ENCODE measurements at places on chromosomes 2 and 18.

- DNase-seq: no peak
Measured at GRCh38 chr2:107303964-107304363, 418.0 kb upstream of the ST6GAL2 start.

DNA sequence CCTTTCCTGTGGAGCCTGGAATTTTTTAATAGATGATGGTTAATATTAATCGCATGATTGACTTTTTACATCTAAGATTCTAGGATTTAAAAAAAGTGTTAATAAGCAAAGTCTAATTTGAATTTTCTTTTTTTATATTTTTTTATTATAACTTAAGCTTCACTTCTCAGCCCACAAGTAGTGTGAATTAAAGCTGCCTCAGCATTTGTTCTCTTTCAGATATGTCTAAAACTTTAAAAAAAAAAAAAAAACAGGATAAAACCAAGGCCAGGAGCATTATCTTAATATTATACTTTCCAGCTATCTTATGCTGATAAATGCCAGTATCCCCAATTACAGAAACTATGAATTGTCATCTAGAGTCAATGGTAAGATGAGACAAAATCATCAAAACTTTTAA lies 109.7 kb downstream of the CD226 start:
- no peak for DNase-seq

DNA sequence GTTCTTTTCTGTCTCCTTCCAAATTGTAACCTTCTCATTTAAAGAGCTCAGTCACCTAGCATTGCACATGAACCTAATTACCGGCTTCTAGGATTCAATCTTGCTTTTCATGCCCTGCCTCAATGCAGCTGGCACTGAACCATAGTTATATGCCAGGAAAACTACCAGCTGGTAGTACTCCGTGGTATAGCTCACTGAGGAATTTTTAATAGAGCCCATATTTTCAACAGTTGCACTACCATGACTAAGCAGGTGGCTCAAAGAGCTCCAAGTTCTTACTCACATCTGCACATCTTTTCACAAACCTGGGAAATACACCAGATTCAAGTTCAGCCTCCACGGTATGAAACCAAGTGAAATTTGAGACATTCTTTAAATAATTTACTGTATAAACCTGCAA lies 363.5 kb downstream of the GRB14 start:
- DNase-seq: no peak

DNA sequence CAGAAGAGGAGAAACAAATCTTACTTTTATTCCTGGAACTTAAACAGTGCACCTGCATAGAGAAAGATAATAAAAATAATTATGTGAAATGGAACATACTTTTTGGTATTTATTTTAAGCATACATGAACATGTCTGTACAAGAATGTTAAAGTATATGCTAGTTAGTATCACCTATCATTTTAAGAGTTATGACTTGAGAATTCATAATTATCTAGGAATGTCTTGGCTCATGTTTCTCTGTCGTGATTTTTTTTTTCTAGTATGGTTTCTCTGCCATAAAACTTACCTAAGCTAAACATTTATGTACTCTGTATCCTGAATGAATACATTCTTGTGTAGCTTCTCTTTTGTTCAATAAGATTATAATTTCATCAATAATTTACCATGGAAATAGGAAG lies 4.2 kb downstream of the SERPINB7 start:
- DNase-seq: no peak

DNA sequence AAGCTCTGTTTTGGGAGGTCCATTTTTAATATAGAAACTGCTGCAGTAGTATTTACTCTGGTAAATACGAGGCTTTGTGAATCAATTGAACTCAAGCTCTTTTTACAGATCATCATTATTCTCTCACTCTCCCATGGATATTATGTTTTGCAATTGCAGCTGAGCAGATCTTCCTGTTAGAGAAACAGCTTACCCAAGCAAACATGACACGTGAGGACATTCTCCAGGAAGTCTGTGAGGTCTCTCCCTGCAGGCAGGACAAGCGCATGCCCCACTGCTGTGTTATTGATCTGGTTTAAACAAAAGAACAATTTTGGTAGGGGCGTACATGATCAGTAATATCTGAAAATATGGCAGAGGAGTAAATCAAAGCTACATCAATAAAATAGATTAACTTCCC lies 72.1 kb downstream of the COL6A3 start:
- DNase-seq: no peak

- DNase-seq: no peak
Measured at GRCh38 chr2:201450954-201451291, 335 bp downstream of the TRAK2 start.

DNA sequence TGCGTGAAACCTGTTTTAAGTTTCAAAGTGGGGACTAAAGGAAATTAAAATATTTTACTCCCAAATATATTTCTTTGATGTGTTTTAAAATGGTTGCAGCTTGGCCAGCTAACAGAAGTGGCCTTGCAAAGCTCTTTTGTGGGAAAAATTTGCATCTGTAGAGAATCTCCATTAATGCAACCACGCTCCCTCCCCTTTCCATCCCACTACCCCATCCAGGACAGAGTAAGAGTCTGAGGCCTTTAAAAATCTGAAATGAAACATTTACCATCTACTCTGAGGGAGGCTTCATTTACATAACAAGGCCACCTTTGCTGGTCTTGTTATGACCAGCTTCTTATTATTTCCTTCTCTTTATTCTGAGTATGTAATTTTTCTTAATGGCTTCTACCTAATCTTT lies 63.5 kb downstream of the STAT4 start:
- no peak for DNase-seq

DNA sequence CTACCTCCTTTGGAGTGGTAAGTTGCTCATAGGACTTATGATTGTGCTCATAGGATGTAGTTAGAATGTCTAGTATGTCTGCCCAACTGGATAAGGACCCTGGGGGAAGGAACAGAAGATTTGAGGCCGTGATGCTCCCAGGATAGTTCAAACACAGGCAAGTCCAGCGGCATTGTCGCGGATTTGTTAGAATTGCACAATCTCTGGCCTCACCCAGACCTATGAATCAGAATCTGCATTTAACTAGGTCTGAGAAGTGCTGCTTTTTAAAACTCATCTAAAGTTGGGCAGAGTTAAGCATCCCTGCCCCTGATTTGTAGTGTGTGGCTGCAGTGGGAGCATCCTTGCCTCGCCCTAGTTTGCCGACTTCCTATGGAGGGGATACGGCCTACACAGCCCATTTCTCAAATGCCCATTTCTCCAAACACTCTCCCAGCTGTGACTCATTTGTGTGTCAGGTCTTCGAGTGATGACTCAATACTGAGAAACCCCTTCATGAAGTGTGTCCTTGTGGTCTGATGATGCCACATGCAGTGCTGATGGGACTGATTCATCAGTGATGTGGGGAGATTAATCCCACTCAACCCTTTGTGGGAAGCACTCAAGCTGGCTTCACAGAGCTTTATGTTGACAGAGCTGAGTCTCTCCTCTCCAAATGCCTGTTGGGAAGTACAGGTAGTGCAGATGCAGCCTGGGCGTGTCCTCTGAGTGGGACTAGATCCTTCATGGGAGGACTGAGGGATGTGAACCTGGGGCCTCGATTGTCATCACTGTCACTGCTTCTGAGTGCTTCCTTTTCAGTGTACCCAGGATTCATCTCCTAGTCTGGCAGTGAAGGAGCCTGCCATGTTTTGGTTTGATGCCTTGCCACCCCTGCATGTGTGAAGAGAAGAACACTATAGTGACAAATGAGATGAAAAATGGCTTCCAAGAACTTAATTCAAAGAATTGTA lies 18.7 kb downstream of the SMIM21 start:
- no peak for DNase-seq

Data from activated naive CD4-positive, alpha-beta T cell (primary cell).